Activated T-cell treated with anti-CD3 and anti-CD28 coated beads for 1 hour (primary cell): ENCODE measurements at places on chromosomes 16 and 17.

- no peak for DNase-seq
These were observed 85.4 kb downstream of the PPM1E start for GRCh38 chr17:58840820-58841612.

DNA sequence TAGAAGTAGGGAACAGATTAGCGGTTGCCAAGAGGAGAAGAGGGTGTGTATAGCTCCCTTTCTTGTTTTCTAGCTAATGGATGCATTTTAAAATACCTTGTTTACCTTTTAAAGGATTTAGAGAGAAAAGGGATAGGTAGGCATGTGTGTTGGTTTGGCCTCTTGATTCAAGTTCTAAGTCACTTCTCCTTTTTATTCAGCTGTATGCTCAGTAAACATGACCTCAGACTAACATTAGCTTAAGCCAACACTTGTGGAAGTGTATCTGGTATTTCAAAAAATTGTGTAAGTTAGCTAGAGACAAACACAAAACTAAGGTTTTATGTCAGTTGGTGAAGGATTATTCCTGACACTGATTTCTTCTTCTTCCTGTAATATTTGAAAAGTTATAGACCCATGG lies 204.1 kb upstream of the NOG start:
- DNase-seq = no peak

DNA sequence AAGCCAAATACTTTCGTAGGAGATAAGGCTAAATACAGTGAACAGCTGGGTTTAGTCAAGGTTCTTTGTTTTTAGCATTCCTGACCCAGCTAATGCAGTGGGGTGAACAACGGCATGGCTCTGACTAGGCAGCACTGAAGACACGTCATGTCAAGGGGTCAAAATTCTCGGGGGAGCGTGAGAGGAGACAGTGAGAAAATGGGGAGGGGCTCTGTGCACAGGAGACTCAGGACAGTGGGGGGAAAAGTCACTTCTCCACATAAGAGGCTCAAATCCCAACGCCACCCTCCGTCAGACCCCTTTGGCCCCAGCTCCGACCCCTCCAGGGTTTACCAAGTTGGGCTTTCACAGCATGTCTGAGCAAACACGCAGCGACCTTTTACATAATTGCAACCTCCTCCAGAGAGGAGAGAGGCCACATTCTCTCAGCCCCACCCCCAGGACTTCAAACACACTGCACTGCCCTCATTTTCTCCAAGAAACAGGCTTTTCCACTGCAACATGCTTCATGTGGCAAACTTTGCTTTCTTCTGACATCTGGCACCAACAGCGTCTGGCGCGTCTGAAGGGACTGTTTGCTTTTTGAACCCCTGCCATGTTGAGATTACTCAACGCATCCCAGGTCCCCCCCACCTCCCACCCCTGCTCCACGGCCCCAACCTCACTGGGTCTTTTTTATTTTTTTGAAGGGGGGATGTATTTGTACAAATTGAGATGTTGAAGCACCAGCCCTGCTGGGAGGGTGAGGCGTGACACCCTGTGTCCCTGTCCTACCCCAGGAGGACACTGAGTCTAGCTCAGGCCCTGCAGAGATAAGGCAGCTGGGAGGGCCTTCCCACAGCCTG lies 30.0 kb downstream of the AXIN2 start:
- DNase-seq = no peak

DNA sequence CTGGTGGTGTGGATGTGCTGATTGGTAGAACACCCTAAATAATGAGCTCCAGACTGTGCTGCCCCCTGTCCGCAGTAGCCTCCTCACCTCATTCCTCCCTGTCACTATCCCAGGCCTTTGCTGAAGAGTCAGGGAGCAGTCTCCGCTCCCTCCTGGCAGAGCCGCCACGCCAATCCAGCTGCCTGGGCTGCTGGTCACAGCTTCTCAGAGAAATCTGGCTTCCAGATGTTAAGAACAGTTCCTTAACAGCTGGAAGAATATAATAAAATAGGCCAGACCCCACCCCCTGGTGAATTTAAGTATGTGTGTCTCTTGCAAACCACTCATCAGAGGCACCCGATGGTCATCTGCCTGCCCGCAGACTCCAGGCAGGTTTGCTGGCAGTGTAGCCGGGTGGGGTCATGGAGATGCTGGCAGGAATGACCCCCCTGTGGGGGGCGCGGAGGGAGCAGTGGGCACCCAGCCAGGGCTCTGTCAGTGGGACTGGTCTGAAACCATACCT lies 161.0 kb downstream of the CCDC182 start:
- no peak for DNase-seq

DNA sequence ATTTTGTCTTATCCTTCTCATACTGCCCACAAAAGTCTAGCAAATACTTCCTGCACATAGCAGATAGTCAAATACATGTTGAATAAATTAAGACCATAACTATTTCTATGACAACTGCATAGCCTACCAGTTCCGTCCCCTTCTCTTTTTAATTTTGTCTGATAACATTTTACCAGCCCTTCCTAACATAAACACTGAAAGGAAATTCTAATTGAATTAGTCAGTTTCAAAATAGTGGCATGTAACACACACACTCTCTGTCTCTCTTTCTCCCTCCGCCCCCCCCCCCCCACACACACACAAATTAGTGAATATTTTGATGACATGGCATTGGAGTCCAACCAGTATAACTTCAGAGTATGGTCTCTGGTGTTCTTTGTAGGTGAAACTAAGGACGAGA lies 41.8 kb downstream of the TNRC6C start:
- no peak for DNase-seq

DNA sequence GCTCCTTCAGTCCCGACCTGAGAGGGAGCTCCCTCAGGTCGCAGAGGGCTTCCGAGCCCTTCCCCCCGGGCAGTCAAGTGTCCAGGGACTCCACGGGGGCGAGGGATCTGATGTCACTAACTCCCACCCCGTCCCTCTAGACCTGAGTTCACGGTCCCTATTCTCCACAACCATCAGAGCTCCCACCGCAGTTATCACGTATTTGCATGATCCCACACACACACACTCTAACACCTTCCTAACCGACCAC lies 3.7 kb upstream of the PER1 start:
- no peak for DNase-seq

DNA sequence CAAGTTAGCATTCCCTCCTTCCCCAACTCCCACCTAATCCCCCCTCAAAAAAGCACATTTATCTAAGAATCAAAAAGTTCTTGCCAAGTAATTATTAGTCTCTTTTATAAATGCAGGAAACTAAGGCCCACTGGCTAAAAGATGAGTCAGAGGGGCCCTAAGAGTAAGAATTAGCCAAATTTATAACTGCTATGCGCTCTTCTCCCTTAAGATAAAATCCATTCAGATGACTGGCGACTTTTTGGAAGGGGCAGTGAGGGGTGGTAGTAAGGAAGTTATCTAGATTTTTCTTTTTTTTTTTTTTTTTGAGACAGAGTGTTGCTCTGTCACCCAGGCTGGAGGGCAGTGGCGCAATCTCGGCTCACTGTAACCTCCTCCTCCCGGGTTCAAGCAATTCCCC lies 17.1 kb downstream of the ZNF652 start:
- no peak for DNase-seq

DNA sequence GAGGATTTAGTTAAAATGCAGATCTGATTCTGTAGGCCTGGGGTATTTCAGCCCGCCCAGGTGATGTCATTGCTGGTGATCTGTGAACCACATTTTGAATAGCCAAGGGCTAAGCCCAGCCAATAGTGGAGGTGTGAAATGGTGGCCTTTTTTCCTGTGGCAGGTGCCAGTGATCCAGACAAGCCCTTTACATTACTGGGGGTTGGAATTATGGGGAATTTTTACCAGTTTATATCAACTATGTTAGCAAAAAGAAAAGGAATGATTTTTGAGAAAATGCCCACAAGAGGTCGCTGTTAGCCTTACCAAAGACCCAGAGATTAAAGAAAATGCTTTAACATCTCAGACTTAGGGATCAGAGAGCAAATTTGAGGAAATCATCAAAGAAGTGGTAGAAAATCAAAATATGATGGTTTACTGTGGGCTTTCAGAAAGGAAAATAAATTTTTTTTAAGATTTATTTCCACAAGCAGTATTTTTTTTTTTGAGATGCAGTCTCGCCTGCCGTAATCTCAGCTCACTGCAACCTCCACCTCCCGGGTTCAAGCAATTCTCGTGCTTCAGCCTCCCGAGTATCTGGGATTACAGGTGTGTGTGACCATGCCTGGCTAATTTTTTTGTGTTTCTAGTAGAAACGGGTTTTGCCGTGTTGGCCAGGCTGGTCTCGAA lies 3.9 kb downstream of the VPS35L start:
- DNase-seq = no peak

GRCh38 chr17:78020717-78021108 lies 62.2 kb downstream of the TNRC6C start:
- DNase-seq = no peak

DNA sequence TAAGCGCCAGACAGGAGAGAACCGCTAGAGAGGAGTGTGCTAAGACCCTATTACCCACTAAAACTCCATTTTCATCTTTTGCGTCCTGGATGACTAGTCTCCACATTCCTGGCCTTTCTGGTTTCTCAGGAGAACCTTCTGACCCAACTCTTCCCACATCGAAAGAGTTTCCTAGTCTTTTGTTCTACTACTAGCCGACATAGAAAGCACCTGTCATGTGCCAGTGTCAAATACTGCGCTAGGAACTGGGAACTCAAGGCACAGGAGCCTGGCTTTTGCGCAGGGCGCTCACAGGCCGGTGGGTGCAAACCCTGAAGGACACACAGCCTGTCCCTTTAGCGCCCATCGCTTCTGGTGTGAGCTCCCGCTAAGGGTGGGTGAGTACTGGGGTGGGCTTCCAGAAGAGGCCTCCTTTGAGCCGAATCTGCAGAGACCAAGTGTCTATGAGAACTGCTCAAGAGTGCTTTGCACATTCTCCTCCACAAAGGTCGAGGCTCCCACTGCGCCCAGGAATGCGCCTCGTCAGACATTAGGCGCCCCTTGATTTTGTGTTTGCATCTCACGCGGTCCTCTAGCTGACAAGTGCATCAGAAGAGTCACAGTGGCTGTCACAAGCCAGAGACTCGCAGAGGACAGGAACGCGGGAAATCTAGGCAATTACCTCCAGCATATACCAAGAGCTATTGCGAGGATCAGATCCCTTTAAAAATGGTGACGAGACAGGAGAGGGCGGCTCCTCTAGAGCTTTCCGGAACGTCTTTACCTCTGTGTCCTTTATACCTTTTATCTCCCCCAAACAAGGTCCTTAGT lies 2.0 kb upstream of the PSMB3 start:
- no peak for DNase-seq

- no peak for DNase-seq
These were observed 8.1 kb upstream of the CCL18 start for GRCh38 chr17:36055921-36056520.

DNA sequence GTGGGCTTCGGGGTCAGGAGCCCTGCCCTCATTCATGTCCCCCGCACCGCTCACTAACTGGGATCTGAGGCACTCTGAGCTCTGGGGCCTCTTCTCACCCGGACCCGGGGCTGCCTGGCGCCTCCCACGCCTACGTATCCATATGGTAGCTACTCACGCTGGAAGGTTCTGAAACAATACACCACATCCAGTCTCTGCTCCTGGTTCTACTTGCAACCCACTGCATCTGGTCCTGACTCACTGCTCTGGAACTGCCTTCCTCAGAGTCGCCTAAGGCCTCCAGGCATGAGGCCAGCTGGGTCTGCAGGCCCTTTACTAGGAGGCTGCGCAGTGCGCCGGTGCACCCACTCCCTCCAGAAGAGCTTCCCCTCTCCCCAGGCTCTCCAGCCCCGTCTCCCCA lies 18.1 kb downstream of the USP36 start:
- DNase-seq = no peak

- DNase-seq = no peak
These were observed 19.0 kb downstream of the ZFPM1 start for GRCh38 chr16:88472069-88472468.

- DNase-seq = no peak
These were observed 1.7 kb upstream of the PGAP6 start for GRCh38 chr16:383326-384051.

DNA sequence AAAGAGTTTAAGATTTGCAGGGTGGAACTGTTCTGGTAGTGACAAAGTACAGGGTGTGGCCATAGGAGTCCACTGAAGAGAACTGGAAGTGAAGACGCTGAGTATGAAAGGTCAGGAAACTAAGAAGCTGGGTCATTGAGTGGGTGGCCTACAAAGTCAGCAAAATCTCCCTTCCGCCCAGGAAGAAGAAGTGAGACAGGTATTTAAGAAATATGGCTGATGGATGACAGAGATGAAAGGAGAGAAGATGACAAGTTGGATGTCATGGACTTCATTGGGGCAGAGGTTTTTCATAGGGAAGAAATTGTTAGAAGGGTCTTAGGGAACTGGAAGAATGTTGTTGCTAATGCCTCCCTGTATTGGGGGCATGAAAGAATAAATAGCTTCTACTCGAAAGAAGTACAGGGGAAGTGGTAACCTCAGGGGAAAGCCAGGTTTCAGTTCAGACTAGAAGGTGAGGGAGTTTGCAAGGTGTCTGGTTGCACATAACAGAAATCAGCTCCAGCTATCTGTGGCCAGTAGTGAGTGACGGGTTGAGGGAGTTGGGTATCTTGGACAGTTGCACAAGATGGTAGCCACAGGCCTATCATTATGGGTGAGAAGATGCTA lies 33.6 kb upstream of the MED13 start:
- DNase-seq = no peak

GRCh38 chr17:4043862-4044261 lies 79.6 kb upstream of the ATP2A3 start:
- DNase-seq = peak; percentile 33

GRCh38 chr17:1606352-1606985 lies 22.2 kb downstream of the SLC43A2 start:
- DNase-seq = no peak

DNA sequence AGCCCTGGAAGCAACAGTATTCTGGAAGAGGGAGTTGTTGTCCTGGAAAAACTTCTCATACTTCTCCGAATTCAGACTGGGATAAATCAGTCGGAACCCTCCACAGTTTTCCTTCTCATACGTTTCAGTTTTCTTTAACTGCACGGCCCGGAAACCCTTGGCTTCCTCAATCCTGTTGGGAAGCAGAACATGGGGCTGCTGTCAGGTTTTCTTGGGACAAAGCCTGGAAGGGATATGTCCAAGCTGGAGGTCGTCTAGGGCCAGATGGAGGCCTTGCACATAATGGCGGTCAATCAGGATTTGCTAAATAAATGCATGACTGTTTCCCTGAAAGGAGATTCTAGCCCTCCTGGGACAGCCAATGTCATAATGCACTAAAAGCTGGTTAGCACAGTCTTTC lies 29.2 kb downstream of the TTLL6 start:
- DNase-seq = no peak
